ENCODE measurements at places on chromosomes 16 and 17. TPM values are rescaled to one million over a fixed set of nuclear protein-coding genes. Genes with fewer than 3 reads are reported as not detected.
A peak's percentile ranks its signal among the peaks of the same experiment; 100 is the strongest.

DNA sequence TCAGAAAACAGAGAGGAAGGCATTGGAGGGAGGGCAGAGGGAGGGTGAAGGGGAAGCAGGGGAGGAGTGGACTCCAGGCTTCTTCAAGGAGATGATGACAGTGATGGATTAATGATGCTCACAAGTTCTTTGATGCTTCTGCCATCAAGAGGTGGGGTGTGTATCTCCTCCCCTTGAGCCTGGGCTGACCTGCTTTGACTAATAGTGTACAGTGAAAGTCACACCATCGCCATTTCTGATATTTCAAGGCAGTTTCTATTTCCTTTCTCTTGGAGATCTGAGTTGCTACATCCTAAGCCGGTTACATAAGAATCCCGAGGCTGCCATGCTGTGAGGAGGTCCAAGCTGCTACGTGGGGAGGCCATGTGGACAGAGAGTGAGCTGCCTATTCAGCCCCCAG, 312.5 kb downstream of the MAF start:
- DNase-seq = no peak

GRCh38 chr17:64773386-64773835, 111.3 kb upstream of the SMURF2 start:
- no peak for DNase-seq

DNA sequence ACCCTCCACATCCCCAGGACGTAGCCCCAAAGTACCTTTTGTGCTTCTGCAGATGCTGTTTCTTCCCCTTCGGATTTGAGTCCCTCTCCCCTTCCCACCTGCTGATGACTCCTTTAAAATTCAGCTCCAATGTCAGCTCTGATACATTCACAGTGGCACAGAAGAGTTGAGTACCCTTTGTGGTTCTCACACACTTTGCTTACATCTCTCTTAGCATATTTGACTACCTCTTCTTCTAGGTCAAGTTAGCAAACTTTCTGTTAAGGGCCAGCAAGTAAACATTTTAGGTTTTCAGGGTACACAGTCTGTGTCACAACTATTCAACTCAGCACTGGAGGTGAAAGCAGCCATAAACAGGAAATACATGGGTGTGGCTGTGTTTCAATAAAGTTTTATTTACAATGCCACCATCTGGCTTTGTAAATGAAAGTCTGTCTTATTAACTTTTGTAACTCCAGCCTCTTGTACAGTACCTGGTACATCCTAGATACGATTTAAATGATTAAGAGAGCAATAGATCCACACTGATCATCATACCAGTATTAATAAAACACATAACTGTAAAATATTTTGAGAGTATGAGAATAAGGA, 161.7 kb downstream of the SOX9 start:
- no peak for DNase-seq

DNA sequence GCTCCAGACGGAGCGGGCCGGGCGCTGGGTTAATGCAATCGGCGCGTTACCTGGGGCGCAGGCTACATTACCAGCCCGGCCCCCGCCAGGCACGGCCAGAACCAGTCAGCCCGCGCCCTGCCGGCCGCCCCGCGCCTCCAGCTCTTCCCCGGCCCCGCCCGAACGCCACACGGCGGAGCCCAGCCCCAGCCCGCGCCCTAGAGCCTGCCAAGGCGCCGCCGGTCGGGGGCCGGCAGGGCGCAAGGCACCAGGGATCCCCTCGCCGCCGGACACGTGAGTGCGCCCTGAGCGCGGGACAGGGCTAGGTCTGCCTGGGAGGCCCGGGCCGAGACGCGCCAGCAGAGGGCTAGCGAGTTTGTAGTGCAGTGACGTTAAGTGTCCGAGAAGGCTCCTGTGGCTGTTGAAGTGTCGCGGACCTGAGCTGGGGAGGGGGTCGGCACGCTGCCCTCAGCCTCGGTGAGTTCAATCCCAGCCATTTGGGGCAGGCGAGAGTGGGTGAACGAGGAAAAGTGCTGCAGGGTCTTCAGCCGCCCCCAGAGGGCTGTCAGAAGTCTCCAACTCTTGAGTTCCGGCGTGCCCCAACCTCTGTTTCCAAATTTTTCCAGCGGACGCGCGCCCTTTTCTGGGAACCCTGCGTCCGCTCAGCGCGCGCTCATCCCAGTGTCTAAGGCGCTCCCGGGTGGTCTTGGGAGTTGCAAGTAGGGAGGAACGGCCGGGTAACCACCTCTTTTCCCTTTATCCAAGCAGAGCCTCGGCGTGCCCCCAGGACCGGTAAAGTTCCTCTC, at the start of gene SLC6A2:
TSS of gene SLC6A2 (plus strand) at position 92 of the 785 bp plus-strand sequence. CDS start 707 bp downstream, outside the sequence.
- DNase-seq = no peak

DNA sequence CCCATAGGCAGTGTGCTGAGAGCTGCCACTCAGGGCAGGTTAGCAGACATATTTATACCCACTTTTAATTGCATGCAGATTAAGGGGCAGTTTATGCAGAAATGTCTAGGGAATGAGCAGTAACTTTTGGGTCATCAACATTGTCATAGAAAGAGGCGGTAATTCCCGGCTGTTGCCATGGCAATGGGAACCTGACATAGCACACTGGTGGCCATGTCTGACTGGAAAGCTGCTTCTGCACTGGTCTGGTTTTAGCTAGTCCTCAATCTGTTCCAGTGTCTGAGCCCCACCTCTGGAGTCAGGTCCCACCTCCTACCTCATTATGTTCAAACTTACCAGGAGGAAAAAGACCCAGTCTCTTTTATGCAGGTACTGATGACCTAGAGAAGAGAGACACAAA, 31.5 kb upstream of the TNRC6C start:
- no peak for DNase-seq

Gene ATP2C2
- total RNA-seq = 7.0 TPM

DNA sequence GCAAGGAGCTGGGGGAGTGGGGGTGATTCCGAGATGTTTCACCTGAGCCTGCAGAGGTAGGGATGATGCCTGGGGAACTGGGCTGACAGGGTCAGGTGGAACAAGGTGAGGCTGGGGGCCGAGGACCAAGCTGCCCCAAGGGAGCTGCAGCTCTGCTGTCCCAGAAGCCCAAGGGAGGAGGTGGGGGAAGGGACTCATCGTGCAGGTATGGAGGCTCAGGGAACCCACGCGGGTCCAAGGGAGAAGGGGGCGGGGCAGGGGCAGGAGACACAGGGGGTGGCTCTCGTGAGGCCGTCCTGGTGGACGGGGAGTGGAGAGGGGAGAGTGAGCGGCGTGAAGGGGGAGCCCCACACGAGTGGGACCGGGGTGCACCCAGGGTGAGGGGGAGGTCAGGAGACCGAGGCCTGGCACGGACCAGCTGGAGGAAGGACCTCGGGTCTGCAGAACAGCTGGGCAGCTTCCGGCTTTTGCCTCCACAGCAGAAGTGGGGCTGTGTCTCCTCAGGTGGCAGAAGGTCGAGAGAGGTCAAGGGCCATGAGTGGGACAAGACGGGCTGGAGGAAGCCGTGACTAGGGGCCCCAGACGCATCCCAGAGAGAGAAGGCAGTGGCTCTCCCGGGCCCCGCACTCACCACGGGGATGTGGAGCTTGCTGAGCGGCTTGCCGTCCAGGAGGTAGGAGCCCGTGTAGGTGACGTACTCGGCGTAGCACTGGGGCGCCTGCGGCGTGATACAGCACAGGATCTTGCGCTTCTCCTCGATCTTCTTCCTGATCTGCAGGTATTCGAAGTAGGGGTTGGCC, 61.1 kb downstream of the ZNF778 start:
- DNase-seq = no peak

- no peak for DNase-seq
These were observed 46.0 kb downstream of the BANP start for GRCh38 chr16:87996962-87997880.

Gene C16orf90
- total RNA-seq = not detected

Gene NEUROD2
- total RNA-seq = 70.3 TPM

GRCh38 chr17:27647765-27648164, 16.8 kb downstream of the LGALS9 start:
- DNase-seq = no peak

DNA sequence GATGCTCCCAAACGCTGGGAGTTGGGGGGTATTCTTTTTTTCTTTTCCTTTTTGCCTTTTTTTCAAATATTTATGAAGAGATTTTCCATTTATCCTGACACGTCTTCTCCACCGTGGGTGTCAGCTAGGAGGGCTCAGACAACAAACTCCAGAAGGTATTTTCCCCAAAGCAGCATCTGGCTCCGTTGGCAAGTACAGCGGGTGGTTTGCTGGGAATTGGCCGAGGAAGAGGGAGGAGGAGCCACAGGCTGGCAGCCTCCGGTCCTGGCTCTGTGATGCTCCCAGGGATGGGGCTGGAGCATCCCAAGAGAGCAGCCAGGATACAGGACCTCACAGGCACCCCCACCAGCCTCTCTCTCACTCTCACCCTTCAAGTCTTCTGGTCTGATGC, 10.9 kb upstream of the CACNG4 start:
- peak; percentile 46 for DNase-seq

DNA sequence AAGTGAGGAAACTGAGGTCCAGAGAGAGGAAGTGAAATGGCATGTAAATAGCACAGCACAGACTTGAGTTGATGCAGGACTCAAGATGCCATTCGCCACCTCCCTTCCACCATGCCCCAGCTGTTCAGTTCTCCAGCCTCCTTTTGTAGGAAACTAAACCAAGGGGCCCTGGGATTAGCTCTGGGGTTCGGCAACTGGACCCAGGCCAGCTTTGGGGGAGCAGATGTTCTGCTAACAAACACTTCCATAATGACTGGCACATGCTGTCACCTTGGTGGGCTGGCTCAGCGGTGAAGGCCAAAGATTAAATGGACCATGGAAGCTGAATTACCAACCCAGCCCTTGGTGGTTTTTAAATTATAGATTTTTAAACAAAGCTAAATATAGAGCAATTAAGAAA, 77.0 kb downstream of the IRX6 start:
- DNase-seq = no peak

- DNase-seq = no peak
These were observed 3.3 kb downstream of the DUS1L start for GRCh38 chr17:82062076-82062983.

Gene PABPN1L
- total RNA-seq = not detected
